ENCODE measurements at places on chromosomes 5 and 9. TPM values are rescaled to one million over a fixed set of nuclear protein-coding genes. Genes with fewer than 3 reads are reported as not detected.

DNA sequence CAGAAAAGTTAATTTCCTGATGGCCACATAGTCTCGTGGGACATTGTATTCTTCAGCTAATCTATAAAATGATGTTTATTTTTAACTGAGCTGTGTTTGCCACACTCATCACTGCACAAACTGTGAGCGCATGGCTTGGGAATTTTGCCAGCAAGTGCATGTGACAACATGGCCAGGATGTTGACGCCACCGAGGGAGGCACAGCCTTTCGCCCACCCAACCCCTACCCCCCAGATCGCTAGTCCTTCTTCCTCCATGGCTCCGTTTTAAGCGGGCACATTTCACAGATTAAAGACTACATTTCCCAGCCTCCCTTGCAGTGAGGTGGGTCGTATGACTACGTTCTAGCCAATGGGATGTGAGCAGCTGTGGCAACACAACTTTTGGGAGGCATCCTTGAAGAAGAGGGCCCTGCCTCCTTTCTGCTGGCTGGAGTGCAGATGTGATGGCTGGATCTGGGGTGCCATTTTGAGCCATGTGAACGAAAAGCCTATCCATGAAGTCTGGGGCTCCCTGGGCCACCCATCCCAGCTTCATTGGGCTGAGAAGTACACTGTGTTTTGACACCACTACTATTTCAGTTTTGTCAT, 7.9 kb downstream of the NRARP start:
- peak overlapping the region; percentile 9 for H3K4me3 ChIP-seq
- H3K27me3 ChIP-seq = peaks cover 20% of the 10 kb centered on the region
- no peaks in the 10 kb centered on the region for H3K36me3 ChIP-seq
- peaks cover 8% of the 10 kb centered on the region for H3K4me1 ChIP-seq

GRCh38 chr9:31536471-31536870, 848.0 kb upstream of the ACO1 start:
- peaks cover under 1% of the 10 kb centered on the region for H3K4me1 ChIP-seq
- no peaks in the 10 kb centered on the region for H3K36me3 ChIP-seq
- H3K27ac ChIP-seq = no peak overlapping the region
- H3K4me3 ChIP-seq = no peak overlapping the region
- DNase-seq = no peak

- no peaks in the 10 kb centered on the region for H3K27me3 ChIP-seq
- H3K27ac ChIP-seq = no peak overlapping the region
- no peak overlapping the region for H3K4me3 ChIP-seq
- DNase-seq = no peak
- peaks cover under 1% of the 10 kb centered on the region for H3K4me1 ChIP-seq
Observed at GRCh38 chr9:114603248-114603647, 7.8 kb upstream of the TMEM268 start.

DNA sequence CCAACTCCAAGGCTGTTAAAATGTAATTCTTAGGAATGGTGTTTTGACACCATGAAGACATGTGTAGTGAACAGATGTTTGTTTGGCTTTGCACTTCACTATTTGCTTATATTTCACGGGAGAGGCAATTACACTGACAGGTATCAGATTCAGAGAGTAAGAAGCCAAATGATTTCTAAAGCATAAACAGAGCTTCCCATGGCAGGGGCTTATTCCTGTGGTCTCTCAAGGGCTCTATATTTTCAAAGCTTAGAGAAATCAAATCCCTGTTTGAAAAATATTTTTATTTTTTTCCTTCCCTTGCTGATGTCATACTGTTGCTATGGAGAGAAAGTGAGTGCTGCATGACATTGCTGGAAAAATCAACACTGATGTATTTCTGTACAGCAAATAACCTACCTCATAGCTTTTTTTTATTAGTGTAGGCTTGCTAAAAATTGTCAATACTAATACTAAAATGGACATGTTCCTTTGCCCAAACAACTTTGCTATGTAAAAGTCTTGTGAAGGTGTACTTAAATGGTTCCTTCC, 161.4 kb downstream of the GIN1 start:
- H3K4me1 ChIP-seq = no peaks in the 10 kb centered on the region
- H3K4me3 ChIP-seq = no peak overlapping the region
- H3K36me3 ChIP-seq = peaks cover 6% of the 10 kb centered on the region
- DNase-seq = no peak

GRCh38 chr9:89919171-89919681, 314.4 kb downstream of the GADD45G start:
- H3K27ac ChIP-seq = no peak overlapping the region
- peak; percentile 73 for DNase-seq
- peaks cover 14% of the 10 kb centered on the region for H3K4me1 ChIP-seq

DNA sequence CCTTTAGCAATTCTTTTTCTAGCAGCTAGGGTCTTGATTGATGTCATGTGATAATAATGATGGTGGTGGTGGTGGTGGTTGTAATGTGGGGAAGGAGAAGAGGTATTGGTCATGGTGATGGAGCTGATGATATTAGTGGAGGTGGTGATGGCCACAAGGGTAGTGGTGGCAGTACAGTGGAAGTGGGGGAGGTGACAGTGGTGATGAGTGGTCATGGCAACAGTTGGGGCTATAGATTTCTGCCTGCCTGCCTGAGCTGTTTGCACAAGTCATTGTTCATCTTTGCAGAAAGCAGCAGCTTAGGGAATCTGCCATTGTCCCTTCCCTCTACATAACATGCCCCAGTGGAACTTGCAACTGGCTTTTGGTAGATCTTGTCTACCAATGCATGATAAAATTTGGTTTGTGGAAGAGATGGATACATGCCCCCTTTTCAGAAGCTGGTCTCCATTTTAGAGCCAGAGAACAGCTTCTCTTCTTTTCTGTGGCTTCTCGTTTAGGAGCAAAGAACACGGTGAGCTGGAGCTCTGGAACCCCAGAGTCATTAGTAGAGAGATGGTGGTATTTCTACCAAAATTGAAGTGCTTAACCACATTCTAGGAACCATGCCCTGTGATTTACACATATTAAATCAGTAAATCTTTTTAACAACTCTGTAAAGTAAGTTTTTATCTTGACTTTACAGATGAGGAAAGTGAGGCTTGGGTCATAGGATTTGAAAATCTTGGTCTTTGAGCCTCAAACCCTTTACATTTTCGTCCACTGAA, 100.3 kb downstream of the AOPEP start:
- H3K27me3 ChIP-seq = no peaks in the 10 kb centered on the region
- H3K27ac ChIP-seq = no peak overlapping the region
- peaks cover 27% of the 10 kb centered on the region for H3K36me3 ChIP-seq
- no peak overlapping the region for H3K4me3 ChIP-seq
- no peak for DNase-seq

GRCh38 chr9:127059030-127059429, 63.4 kb downstream of the ANGPTL2 start:
- peaks cover 1% of the 10 kb centered on the region for H3K36me3 ChIP-seq
- H3K27ac ChIP-seq = no peak overlapping the region
- H3K27me3 ChIP-seq = no peaks in the 10 kb centered on the region
- DNase-seq = no peak
- no peak overlapping the region for H3K4me3 ChIP-seq
- H3K4me1 ChIP-seq = no peaks in the 10 kb centered on the region

- H3K36me3 ChIP-seq = no peaks in the 10 kb centered on the region
- no peaks in the 10 kb centered on the region for H3K27me3 ChIP-seq
- H3K4me1 ChIP-seq = no peaks in the 10 kb centered on the region
- H3K4me3 ChIP-seq = no peak overlapping the region
- no peak overlapping the region for H3K27ac ChIP-seq
Observed at GRCh38 chr5:122376250-122376649, 64.2 kb downstream of the SNCAIP start.

- no peaks in the 10 kb centered on the region for H3K36me3 ChIP-seq
- H3K27ac ChIP-seq = no peak overlapping the region
- H3K27me3 ChIP-seq = no peaks in the 10 kb centered on the region
- peak; percentile 39 for DNase-seq
- no peak overlapping the region for H3K4me3 ChIP-seq
Observed at GRCh38 chr5:118791926-118792734, 196.2 kb downstream of the DTWD2 start.

- H3K4me1 ChIP-seq = no peaks in the 10 kb centered on the region
- no peak overlapping the region for H3K4me3 ChIP-seq
- no peaks in the 10 kb centered on the region for H3K27me3 ChIP-seq
- no peak for DNase-seq
- H3K27ac ChIP-seq = no peak overlapping the region
Observed at GRCh38 chr5:16082053-16082452, 97.5 kb downstream of the MARCHF11 start.

- no peak overlapping the region for H3K4me3 ChIP-seq
- H3K27me3 ChIP-seq = peaks cover 56% of the 10 kb centered on the region
- peaks cover 4% of the 10 kb centered on the region for H3K4me1 ChIP-seq
- H3K27ac ChIP-seq = no peak overlapping the region
- H3K36me3 ChIP-seq = peaks cover 2% of the 10 kb centered on the region
- DNase-seq = no peak
Observed at GRCh38 chr5:135833961-135834638, 363 bp upstream of the SLC25A48 start.

DNA sequence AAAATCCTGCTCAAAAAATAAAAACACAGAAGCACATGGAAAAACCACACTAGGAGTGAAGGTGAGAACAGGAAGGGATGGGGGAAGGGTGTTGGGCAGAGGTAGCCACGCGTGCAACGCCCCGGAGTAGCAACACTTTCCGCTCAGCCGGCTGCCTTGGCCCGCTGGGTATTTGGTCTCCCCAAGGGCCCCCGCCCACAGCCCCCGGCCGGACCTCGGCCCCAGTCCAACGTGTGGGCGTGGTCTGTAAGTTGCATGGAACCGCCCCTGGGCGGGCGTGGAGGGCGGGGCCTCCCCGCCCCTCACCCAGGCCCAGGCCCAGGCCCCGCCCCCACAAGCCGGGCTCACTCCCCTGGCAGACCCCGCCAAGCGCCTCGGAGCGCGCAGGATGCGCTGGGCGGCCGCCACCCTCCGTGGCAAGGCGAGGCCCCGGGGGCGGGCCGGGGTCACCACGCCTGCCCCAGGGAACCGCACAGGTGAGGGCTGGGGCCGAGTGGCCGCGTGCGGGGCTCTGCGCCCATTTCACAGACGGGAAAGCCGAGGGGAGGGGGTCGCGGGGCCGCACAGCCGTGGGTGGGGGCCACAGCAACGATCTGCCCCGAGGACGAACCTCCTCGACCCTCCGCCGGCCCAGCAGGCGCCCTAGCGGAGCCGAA, at the start of gene SUSD3:
TSS of gene SUSD3 (plus strand) at position 347 of the 656 bp plus-strand sequence. CDS start at position 389, 42 bp downstream.
- H3K4me1 ChIP-seq = peaks cover 55% of the 10 kb centered on the region
- H3K36me3 ChIP-seq = peaks cover 15% of the 10 kb centered on the region
- H3K4me3 ChIP-seq = peak within 1 kb of the TSS; percentile 93

- peaks cover 56% of the 10 kb centered on the region for H3K4me1 ChIP-seq
- H3K36me3 ChIP-seq = peaks cover 69% of the 10 kb centered on the region
- H3K27ac ChIP-seq = no peak overlapping the region
- H3K4me3 ChIP-seq = no peak overlapping the region
- DNase-seq = no peak
Observed at GRCh38 chr5:135379046-135379654, 19.9 kb downstream of the MACROH2A1 start.

DNA sequence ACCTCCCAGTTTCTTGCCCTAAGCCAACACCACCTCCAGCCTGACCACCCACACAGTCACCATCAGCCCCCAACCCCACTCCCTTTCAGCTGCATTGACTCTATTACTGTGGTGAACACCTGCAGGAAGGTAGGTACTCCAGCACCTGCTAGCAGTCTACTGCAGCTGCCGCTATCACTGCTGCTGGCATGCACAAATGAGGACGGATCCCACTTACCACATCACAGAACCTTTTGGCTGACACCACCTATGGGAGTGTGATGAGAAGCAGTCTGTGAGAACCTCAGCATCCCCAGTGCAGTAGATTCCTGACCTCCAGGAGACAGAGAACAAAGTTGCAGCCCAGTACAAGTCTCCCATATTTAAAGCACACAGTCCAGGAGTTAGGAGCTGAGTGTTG, 71.9 kb downstream of the ANXA1 start:
- peaks cover 17% of the 10 kb centered on the region for H3K4me1 ChIP-seq
- H3K36me3 ChIP-seq = no peaks in the 10 kb centered on the region
- H3K27me3 ChIP-seq = peaks cover 36% of the 10 kb centered on the region
- H3K27ac ChIP-seq = no peak overlapping the region
- no peak for DNase-seq

MAP1B gene
- 0.14 TPM for total RNA-seq

HINT1 gene
- total RNA-seq = 372 TPM

PCDHB12 gene
- not detected for total RNA-seq

C9orf43 gene
- 0.84 TPM for total RNA-seq

CCDC69 gene
- 15.5 TPM for total RNA-seq

ADAMTS2 gene
- not detected for total RNA-seq

ZDHHC11 gene
- 3.6 TPM for total RNA-seq

ATP6V0E1 gene
- total RNA-seq = 71.9 TPM

FIBCD1 gene
- total RNA-seq = not detected

LCP2 gene
- 122 TPM for total RNA-seq

ASPN gene
- total RNA-seq = not detected
